A549 treated with dexamethasone at 1 μM for 4 hours (cell line): ENCODE measurements at places on chromosomes 2 and 18. TPM values are rescaled to one million over a fixed set of nuclear protein-coding genes. Genes with fewer than 3 reads are reported as not detected.

The ODC1 gene
- 186 to 205 TPM (median 191 TPM) in 5 replicates for total RNA-seq

The GPR39 gene
- total RNA-seq = 5.9 to 8.5 TPM (median 7.4 TPM) in 5 replicates

The C2orf72 gene
- total RNA-seq = 5.9 to 8.1 TPM (median 6.6 TPM) in 5 replicates

The TTN gene
- under 0.01 to 0.04 TPM (median 0.01 TPM) in 5 replicates for total RNA-seq

The BMP10 gene
- total RNA-seq = not detected in 5 replicates
